Small intestine (tissue), 16 donors: ENCODE measurements at places on chromosomes 1 and 21. TPM values are rescaled to one million over a fixed set of nuclear protein-coding genes. Genes with fewer than 3 reads are reported as not detected.

DNA sequence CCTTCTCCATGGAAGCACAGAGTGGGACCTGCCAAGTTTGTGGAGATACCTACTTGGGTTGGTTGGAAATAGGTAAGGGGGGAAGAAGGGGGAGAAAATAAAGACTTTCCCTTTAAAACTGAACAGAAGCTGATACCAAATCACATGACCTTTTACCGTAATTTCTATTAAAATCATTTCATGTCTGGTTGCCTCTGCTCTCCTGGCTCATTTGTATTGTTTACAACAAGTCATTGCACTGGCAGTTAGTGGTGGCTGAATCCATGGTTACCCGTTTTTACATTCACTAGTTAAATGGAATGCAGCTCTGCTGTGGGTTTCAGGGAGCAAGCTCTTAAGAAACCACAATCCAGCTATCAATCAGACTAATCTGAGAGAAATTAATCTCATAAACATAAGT is 353.7 kb upstream of the ESRRG start:
- DNase-seq = no peak

- DNase-seq = no peak
These were observed 25.8 kb downstream of the CDC7 start for GRCh38 chr1:91526496-91526895.

DNA sequence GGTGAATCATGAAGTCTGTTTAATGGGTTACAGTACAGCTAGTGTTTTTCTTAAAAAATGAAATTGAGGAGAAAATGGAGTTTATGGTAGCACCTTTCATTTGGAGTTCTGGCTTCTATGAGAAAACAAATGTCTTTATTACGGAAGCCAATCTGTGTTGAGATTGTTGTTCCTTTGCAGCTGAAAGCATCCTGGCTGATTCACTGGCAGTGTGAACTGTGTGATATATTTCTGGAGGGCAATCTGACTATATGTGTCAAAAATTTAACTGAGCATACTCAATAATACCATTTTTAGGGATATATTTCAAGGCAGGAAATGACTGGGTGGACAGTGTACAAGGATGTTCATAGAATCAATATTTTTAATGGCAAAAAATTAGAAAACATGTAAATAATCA is 46.6 kb upstream of the LYST start:
- DNase-seq = no peak

Gene PTGS2
- polyA plus RNA-seq = 1.9 TPM

DNA sequence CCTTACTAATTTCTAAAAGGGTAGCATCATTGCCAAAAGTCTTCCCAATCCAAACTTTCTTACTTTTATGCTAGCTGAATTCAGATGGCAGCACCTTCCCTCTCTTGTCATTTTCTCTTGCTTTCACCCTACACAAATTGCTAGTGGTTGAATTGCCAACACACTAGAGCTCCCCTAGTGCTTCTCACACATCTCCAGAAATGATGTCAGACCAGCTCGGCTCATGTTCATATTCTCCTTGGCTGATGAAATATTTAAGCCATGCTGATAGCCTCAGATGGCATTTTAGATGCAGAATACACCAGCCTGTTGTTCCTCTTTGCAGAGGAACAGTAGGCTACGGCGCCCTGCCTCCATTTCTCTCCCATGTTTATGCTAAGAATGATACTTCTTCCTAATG is 256.9 kb downstream of the PTBP2 start:
- DNase-seq = no peak

Gene PLCH2
- 0.22 TPM for polyA plus RNA-seq

Gene ARMH1
- polyA plus RNA-seq = 2.7 TPM
